ENCODE measurements at places on chromosomes 7 and 10. TPM values are rescaled to one million over a fixed set of nuclear protein-coding genes. Genes with fewer than 3 reads are reported as not detected.
A peak's percentile ranks its signal among the peaks of the same experiment; 100 is the strongest.

Gene NODAL
- total RNA-seq = not detected

Gene PSD
- 10.6 TPM for total RNA-seq

Gene LBX1
- total RNA-seq = not detected

DNA sequence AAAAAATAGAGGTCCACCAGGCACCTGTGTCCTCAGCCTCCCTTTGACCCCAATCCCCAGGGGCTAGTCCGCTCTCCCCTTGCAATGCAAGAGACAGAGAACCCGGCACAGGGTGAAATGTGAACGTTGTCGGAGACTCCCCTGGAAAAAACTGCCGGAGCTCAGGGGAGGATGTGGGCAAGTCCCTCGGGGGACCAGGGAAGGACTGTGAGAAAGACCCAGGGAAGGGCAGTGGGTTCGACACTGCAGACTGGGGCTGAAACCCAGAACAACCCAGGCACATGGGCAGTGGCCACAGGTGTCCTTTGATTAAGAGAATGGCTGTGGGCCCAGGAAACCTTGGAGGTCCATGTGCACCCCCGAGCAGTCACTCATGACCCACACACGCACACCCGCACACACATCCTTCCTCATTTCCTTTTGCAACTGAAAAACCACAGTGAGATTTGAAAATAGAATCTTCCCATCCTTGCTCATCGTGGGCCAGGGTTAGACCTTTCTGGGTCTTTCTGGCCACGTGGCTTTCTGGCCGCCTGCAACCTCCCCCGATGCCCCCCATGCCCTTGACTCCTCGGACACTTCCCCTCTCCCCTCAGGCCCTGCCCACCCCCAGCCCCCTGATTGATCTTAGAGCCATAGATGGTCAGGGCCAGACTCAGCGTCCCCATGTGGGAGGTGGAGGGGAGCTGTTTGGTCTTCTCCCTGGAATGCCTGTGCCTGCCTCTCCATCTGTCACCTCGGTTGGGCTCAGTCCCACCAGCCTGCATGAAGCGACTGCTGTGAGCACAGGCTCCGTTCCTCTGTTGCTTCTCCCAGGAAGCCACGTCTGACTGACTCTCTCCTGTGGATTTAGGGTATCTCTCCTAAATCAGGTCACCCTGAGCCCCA lies 7.9 kb downstream of the LAT2 start:
- DNase-seq = peak; percentile 22

DNA sequence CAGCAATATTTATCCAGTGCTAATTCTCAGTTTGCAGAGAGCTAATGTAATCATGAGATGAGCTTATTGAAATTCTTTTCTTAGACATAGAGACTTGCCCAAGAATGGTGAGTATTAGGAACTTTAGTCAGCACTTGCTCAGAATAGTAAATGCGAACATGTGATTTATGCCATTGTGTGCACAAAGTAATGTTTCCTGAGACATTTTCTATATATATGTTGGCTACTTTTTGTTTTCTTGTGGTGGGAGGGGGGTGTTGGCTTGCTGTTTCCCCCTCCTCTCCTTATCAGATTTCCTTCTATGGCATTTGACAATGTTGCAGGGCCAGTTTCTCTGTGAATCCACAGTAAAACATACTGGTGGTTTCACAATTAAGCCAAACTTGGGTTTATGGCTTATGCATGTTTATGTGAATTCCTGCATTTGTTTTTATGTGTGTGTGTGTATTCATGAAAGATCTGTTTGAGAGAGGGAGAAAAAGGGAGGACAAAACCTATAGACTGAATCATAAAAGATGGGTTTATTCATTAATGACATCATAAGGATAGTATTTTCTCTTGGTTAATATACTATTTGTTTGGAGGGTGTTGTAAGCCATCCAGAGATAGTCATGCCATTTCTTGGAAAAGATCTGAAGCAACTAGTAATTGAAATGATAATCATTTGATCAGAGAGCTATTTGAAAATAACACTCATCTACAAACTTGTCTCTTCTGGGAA lies 36.3 kb downstream of the ARID5B start:
- DNase-seq = no peak

- no peak for DNase-seq
These were observed 122.3 kb downstream of the SGMS1 start for GRCh38 chr10:50501478-50501877.

DNA sequence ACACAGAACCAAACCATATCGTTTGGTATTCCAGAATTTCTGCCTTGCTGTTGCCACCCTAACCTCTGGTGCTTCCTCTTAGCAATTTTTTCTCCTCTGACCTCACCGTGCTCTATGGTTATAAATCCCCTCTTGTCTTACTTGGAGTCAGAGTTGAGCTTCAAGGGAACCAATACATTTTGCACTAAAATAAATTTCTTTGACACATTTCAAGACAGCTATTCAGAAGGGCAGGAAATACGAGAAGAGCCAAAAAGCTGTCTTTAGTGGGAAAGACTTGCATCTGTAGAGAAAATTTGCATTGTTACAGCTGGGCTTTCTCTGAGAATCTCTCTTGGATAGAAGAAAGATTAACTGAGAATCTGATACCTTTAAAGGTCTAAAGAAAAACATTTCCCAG lies 14.5 kb upstream of the AKR1C2 start:
- no peak for DNase-seq

- DNase-seq = no peak
These were observed 37.7 kb upstream of the MINDY3 start for GRCh38 chr10:15898046-15898445.

DNA sequence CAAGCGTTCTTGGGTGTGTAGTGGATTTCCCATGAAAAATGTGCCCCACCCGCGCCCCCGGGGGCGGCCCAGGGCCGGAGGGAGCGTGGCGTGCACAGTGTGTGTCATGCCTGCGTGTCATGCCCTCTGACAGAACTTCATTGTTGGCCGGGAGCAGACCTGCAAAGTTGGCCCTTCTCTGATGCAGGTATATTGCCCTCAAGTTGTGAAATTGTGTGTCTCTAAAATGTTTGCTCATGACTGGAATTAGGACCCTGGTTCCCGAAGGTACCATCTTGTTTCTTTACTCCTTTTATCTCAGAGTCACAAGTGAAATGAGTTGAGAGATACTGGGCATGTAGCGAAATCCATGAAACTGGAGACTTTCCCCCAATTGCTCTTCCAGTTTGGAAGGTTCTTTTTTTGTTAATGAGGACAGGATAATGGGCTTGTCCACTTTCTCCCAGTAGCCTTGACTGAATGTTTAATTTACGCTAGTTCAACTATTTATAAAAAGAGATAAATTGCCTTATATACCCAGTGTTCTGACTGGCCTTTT lies 26.2 kb downstream of the ADK start:
- peak; percentile 18 for DNase-seq

DNA sequence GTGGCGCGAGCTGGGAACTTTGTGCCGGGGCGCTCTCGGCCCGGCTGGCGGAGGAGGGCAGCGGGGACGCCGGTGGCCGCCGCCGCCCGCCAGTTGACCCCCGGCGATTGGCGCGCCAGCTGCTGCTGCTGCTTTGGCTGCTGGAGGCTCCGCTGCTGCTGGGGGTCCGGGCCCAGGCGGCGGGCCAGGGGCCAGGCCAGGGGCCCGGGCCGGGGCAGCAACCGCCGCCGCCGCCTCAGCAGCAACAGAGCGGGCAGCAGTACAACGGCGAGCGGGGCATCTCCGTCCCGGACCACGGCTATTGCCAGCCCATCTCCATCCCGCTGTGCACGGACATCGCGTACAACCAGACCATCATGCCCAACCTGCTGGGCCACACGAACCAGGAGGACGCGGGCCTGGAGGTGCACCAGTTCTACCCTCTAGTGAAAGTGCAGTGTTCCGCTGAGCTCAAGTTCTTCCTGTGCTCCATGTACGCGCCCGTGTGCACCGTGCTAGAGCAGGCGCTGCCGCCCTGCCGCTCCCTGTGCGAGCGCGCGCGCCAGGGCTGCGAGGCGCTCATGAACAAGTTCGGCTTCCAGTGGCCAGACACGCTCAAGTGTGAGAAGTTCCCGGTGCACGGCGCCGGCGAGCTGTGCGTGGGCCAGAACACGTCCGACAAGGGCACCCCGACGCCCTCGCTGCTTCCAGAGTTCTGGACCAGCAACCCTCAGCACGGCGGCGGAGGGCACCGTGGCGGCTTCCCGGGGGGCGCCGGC lies 870 bp downstream of the FZD1 start:
- DNase-seq = peak; percentile 11

- no peak for DNase-seq
These were observed 39.9 kb upstream of the TMEM229A start for GRCh38 chr7:124072603-124073309.
